Kidney capillary endothelial cell (primary cell): ENCODE measurements at places on chromosomes 1 and 21.

DNA sequence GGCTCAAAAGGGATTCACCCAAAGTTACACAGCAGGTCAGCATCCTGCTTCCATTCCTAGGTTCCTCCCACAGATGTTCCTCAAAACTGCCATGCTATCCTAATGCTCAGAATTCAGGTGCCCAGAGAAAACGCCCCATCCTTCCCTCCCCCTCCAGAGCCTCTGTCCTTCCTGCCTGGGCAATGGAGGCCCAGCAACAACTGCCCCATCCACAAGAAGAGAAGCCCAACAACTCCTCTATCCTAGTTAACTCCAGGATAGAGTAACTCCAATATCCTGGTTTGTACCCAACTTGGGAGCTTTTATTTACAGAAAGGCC lies 16.9 kb downstream of the COL9A2 start:
- DNase-seq: no peak

DNA sequence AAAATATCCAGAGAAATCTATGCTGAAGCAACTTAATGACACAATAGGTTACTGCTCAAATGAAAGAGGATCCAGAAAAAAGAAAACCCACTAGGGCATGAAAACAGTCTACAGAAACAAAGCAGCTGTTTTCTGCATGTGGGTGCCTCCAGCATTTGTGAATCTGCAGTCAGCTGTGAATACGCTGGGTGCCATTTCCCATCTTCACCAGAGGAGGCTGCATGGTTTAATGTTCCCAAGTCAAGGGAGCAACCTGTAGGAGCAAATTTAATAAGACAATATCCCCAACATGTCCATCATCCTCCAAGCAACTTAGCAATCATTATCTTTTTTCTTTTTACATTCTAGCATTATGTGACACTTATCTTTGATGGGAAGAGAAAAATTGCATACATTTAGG lies 396.6 kb downstream of the BRINP2 start:
- no peak for DNase-seq

- no peak for DNase-seq
These were observed 39.2 kb downstream of the DISP3 start for GRCh38 chr1:11518016-11518701.

GRCh38 chr21:29508301-29508700 lies 209.6 kb downstream of the BACH1 start:
- no peak for DNase-seq

GRCh38 chr1:247332623-247333361 lies 1.1 kb upstream of the ZNF496 start:
- DNase-seq: no peak

DNA sequence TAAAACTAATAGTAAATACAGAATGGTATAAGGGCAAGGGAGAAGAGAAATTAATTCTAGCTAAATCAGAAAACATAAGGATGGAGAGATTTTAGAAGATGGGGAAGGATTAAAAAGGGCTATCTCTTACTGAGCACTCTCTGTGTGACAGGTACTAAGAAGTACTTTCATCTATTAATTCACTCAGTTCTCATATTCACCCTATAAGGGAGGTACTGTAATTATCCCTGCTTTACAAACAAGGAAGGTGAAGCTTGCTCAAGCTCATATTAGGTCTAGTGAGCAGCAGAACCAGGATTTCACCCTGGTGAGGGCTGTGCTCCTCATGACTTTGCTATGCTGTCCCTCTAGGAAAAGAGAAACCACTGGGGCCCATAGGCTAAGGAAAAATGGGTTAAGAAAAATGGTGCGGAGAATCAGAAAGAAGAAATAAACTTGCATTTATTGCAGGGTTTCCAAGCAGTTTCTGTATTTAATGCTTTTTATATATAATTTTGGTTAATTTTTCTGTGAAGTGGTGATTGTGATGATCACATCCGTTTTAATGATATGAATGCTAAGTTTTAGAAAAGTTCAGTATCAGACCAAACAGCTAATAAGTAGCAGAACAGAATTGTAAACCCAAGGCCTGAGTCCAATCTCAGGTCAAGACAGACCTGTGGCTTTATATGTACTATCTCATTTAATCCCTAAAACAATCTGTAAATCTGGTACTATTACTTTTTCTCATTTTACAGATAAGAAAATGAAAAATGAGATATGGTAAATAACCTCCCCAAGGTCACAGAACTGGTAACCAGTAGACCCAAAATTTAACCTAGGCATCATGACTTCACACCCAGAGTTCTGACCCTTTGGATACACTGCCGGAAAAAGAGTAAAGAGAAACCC lies 1.7 kb downstream of the PCNX2 start:
- no peak for DNase-seq

- DNase-seq: no peak
These were observed 77.8 kb upstream of the PRMT6 start for GRCh38 chr1:106978477-106979322.

- no peak for DNase-seq
These were observed 46.3 kb downstream of the TNNT2 start for GRCh38 chr1:201331166-201331565.

DNA sequence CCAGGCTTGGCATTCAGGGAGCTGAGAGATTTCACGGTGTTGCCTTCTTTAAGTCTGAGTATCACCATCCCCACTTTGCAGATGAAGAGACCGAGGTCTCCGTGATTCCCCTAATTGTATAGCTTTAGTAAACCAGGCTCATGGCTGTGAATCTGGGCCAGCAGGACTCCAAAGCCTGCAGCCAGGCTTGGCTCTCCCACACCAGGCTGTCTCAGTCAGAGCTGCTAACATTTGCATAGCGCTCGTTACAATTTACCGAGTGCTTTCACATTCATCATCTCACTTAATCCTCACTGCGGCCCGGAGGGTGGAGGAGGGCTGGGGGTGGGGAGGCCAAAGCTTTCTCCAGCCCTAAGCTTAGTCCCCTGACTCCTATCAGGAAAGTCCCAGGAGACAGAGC lies 11.7 kb downstream of the C1orf94 start:
- DNase-seq: no peak

- DNase-seq: no peak
These were observed 8.4 kb upstream of the GUCA2B start for GRCh38 chr1:42144711-42145388.

DNA sequence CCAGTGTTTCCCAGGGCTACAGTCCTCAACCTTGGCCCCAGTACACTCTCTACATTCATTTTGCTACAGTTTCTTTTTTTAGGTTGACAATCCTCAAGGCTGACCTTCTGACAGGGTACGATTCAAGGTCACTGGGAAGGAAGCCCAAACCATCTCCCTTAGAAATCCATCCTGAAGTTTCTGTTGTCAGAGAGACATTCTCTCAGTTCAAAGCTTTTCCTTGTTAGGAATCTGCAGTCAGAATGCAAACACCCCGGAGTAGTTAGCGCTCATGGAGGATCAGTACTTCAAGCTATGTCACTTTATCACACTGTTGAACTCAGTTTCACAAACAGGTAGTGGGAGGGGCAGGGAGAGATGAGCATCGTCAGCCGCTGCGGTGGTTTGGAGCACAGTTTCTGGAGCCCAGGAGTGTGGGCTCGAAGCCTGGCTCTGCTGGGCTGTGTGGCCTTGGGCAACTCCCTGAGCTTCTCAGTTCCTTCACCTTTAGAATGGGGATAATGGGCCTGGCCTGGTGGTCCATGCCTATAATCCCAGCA lies 4.2 kb downstream of the SLC2A5 start:
- no peak for DNase-seq

- no peak for DNase-seq
These were observed 12.1 kb downstream of the PHC2 start for GRCh38 chr1:33418811-33419210.

DNA sequence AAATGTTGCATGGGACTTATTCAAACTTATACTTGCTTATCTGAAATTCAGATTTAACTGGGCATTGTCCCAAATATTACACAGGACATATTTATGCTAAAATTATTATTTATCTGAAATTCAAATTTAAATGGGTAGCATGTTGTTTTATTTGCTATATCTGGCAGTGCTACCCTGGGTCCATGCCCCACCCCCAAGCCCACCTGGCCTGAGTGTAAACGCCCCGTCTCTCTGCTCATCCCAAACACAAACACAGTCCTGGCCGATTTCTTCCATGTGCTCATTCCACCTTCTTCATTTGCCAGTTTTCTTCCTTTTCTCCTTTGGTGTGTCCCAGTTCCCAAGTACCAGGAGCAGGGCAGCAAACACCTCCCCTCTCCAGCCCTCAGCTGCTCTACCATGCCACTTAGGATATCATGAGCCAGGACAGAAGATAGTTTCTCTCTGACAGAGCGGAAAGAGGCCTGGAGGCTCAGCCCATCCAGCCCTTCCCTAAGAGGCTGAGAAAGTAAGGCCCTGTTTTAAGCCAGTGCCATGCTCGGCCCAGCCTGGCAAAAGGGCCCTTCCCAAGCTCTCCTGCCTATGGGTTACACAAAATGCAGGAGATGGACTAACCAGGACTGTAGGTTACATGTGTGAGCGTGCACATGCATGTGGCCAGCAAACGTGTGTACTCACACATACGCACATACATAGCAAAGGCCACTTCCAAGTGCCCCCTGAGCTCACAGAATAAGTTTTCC lies 69.5 kb downstream of the UBE2T start:
- no peak for DNase-seq

DNA sequence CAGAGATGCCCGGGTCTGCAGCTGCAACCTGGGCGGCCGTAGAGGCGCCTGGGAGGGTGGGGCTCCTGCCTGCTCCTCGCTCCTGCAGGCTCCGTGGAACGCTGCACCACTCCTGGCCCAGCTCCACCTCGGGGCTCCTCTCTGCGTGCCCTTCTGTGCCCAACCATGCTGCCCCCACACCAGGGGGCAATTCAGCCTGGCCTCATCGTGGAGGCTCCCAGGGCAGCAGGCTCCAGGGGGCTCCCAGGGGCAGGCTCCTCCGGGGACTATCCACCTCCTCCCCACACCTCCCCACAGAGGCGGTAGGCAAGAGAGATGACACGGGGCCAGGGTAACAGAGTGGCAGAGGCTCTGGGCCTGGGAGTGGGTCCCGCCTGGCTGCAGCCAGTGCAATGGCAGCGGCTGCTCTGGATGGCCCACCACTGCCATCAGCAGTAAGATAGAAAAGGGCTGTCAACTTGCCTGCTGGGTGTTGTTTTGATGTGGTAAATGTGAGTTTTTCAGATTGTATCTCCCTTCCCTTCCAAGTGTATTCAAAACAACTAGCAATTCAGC lies 22.4 kb upstream of the LRRC8C start:
- DNase-seq: no peak

- DNase-seq: no peak
These were observed 42.5 kb downstream of the NEK2 start for GRCh38 chr1:211632808-211633523.

- DNase-seq: no peak
These were observed 87.6 kb downstream of the PSMG1 start for GRCh38 chr21:39095681-39096080.

DNA sequence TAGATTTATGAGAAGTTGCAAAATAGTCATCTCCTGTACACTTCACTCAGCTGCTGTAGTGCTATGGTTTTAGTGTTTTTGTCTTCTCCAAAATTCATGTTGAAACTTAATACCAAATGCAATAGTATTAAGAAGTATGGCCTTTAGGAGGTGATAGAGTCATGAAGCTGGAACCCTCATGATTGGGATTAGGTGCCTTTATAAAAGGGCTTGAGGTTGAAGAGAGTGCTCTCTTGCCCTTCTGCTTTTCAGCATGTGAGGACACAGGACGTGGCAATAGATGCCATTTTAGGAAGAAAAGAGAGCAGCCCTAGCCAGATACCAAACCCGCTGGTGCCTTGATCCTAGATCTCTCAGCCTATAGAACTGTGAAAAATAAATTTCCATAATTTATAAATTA lies 87.6 kb downstream of the CTH start:
- no peak for DNase-seq

DNA sequence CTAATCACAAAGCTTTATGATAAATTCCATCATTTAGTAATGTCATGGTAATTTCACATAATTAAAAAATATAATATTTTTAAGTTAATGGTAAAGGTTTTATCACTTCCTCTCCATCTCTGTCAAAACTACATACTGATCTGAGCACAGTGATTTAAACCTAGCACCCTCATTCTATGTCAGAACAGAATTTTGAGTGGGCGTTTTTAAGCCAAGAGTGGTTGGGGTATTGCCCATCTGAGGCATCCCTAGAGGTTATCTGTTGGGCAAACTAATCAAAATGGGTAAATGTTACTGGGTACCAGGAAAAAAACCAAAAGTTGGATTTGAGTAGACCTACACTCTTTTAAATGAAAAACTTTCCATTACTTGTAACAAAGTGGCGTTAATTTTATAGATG lies 100.7 kb upstream of the GFI1 start:
- no peak for DNase-seq

GRCh38 chr1:186144505-186144904 lies 230.5 kb downstream of the TPR start:
- no peak for DNase-seq

DNA sequence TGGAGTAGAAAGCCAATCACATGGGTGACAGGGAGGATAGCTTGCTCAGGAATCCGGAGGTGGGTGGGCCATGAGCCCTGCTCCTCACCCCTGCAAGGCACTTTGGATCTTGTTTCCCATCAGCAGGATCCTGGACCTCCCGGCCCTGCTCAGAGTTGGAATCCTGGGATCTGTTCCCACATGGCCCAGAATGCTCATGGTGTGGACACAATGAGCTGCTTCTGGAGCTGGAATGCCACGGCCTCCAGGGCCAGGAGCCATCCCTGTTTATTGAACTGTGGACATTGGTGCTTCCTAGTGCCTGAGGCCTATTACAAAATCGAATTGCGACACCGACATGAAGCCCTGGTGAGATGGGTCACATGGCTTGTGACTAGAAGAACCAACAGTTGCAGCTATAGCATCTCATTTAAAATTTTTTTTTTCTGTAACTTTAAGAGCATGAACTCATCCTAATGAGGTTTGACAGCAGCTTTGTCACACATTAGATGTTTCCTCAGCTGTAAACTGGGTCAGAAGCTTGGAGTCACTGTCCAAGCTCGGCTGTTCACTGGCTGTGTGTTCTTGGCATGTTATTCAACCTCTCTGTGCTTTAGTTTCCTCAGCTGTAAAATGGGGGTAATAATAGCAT lies 40.4 kb upstream of the GOLT1A start:
- DNase-seq: no peak

DNA sequence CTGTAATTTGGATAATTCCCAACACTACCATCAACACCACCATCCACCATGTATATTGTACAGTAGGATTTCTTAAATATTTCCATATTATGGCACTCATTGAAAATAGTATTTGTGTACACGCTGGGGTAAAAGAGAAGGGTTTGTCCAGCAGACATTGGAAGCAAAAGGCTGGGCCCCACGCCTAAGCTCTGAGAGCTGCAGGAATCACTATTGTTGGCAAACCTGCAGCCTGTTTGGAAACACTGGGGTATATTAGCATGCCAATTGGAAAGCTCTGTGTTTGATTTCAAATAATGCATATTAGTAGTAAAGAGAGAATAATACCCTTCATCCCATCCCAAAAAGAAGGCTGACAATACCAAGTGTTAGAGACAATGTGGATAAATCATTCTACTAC lies 81.5 kb upstream of the DPYD start:
- DNase-seq: no peak
